Adipocyte (in vitro differentiated cells): ENCODE measurements at places on chromosomes 5 and 9.

- DNase-seq = no peak
Observed at GRCh38 chr5:169260896-169261569, 39.9 kb downstream of the SLIT3 start.

DNA sequence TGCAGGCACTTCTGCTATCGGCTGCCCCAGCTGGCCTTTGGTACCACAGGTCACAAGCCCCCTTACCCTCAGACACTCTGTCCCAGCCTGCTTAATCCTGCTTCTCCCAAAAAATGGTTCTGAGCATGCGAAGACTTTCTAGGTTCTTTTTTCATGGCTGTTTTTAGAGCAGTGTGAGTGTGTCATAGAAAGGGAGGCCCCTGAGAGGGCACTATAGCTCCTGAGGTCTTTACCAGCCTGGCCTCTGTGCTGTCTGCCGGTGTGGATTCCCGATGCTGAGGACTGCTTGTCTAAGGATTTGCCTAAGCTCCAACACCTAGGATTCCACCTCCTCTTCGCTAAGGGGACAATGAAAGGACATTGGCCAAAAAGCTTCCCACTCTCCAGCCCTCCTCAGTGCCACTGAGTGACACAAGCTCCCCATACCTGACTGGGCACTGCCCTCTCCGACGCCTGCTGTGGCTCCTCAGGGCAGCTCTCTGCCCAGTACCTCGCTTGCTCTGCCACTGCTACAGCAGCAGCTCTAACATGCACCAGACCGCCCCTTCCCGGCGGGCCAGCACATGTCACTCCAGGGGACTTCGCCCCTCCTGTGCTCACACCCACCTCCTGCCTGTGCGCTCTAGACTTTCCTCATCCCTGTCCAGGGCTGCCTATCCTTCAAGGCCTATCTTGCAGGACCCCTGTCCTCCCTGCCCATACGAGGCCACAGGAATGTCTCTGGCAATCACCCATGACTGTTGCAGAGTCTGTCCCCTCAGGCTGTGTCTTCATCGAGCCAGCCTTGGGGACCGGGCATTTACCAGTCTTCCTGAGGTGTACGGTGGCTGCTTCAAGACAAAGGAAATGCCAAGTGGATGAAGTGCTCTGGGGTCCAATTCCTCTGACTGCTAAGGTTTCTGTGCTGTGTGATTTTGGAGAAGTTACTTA, 21.0 kb downstream of the MACROH2A1 start:
- peak; percentile 66 for DNase-seq

DNA sequence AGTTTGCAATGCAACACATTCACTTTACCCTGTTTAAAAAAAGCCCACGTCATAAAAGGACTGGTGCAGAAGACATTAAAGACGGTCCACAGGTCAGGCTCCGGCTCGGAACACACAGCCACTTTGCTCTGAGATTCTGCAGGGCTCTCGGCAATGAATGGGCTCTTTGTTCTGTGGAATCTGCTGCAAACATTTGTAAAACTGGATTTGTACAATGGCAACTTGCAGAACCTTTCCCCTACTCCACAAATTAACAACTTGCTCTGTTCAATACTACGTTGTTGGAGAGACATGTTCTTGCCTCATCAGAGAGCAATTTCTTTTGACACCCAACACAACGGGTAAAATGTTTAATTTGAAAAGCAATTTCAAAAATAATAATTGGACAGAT, 13.0 kb upstream of the NR5A1 start:
- no peak for DNase-seq

DNA sequence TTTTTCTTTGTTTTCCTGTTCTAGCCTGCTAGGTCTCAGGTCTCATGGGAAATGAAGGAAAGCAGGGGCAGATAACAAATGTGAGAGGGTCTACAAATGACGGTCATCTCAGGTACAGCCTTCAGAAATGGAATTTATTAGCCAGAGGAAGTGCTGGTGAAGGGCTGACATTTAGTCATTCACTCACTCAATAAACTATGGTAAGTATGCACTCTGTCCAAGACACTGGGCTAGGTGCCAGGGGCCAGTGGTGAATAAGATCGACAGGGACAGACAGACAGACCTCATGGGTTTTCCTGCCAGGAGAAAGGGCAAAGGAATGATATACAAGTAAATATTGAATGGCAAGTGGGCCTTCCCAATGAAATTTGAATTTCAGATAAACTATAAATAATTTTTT, 6.3 kb downstream of the PDE6A start:
- DNase-seq = peak; percentile 68

DNA sequence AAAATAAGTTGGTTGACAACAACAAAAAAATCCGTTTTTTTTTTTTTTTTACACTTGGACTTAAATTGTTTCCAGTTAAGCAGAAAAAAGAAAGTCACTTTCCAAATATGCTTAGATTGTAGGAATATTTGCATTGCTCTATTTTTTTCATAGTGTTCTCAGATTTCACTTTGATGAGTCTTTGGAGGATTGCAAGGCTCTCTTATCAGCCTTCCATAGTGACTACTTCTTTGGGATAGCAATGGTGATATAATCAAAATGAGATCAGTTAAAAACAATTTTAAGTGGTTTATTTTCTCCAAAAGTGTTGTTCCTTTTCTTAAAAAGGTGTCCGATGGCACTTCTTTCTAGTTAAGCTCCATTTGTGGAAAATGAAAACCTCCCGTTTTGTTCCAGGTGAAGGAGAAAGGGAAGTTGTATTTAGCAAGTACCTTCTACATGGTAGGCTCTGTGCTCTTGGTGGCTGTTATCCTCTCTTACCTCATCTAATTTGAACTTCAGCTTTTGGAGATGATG, 3.9 kb downstream of the RASGRF2 start:
- DNase-seq = peak; percentile 61

DNA sequence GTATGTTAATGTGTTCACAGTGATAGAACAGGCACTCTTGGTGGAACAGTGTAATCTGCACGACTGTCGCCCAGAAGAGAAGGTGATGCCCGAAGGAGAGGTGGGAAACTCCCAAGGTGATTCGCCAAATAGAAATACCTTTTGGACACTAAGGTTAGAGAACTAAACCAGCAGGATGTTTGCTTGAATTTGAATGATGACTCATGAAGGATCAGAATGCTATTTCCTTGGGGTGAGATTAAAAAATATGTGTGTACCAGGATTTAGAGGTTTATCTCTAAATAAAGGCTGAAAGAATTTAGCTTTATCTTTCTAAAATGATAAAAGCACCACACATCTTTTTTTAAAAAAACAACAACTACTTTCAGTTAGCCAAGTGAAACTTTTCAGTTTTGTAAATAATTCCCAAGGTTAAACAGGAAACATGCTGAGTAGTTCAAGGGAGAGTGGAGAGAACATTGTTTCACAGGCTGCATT, 297.4 kb upstream of the TAS2R1 start:
- DNase-seq = peak; percentile 25

- DNase-seq = no peak
Observed at GRCh38 chr9:84101964-84102632, 121.5 kb downstream of the RMI1 start.

DNA sequence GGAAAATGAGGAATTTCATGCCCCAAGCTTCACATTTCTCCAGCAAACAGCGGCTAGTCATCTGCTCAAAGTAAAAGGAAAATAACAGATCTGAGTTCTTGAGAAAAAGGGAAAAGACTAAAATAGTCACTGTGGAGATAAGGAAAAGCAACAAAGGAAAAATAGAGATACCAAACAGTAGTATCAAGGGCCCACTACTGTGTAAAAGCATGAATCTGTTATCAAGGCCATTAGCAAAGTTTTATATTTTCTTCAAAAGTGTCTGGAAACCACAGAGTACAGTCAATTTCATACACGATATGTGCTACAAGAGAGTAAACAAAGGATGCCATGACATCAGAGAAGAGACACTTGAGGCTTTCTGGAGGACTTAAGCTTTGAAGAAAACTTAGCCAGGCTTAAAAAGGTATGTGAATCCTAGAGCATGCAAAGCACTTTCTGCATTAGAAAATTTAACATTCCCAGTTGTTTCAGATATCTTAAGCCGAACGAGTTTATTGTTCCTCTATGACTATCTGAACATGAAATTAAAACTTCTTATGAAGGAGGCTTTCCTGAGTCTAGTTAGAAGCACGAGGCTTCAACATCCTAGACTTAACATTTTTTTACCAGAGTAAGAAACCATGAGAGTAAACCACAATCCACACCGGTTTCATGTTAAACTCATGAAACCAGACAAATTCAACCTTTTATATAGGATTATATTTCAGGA, 1.2 kb downstream of the TTC33 start:
- DNase-seq = peak; percentile 70

DNA sequence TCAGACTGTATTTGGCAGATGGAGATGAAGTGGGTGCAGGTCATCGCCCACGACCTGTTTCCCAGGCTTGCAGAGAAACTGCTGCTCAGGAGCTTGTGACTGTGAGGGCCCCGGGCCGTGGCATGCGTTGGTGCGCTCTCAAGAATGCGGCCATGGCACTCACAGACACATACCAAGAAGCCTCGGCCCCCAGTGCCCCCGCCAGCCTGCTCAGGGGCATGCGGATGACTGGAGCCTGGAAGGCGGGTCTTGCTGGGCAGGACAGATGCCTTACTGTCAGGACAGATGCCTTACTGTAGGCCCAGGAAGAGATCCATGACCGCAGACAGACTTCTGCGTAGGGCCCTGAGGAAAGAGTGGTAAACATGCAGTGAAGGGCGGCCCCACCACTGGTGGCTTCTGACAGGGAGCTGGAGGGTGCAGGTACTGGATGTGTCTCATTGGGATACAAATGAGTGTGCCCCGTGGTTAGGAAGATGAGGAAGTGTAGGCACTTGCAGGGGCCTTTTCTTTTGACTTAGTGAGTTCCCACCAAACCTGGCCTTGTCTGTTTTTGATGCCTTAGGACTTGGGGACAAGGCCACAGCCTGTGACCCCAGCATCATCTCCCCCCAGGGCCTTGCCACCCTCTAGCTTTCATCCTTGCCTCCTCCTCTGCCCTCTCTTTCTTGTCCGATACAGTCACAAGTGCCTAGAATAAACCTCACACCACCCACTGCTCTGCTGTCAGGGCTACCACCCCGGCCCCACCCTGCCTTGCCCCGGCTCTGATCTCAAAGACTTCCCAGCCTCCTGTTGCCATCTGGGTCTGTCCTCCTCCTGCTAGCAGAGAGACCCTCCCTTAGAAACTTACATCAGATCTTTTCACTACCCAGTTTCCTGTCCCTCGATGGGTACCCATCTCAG, 68.8 kb upstream of the ABL1 start:
- DNase-seq = no peak

GRCh38 chr5:14818931-14819790, 52.4 kb downstream of the ANKH start:
- no peak for DNase-seq

DNA sequence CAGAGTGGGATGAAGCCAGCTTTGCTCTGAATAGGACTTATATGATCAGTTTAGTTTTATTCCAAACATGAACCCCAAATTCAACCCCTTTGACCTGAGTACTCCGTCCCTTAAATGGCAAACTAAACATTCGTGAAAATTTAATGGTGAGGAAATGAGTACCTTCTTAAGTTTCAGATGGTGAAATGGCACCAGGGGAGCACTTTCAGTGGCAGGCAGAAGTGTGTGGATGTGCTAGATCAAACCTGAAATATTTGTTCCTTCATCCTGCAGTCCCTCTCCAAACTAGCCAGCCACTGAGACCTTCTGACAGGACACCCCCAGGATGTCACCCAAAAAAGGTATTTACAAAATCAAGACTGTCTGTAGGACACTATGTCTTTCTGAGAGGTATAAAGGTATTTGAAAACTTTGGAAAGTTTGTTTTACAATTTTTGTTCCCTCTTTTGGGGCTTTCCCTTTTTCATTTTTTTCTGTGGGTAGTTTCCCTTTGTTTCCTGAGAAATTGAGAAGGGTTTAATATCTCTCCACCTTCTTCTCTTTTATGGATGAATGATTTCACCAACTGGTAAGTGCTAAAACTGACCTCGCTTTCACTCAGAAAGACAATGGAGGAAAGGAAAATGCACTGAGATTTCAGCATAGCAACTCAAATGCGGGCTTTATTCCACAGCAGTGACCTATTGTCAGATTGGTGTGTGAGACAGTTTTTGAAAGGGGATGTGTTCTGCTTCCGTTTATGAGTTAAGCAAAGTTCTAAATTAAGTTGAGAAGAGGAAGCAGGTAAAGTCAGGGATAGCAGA, 127.1 kb downstream of the TMC1 start:
- no peak for DNase-seq

- peak; percentile 80 for DNase-seq
Observed at GRCh38 chr9:127557998-127558546, 54.0 kb upstream of the STXBP1 start.

DNA sequence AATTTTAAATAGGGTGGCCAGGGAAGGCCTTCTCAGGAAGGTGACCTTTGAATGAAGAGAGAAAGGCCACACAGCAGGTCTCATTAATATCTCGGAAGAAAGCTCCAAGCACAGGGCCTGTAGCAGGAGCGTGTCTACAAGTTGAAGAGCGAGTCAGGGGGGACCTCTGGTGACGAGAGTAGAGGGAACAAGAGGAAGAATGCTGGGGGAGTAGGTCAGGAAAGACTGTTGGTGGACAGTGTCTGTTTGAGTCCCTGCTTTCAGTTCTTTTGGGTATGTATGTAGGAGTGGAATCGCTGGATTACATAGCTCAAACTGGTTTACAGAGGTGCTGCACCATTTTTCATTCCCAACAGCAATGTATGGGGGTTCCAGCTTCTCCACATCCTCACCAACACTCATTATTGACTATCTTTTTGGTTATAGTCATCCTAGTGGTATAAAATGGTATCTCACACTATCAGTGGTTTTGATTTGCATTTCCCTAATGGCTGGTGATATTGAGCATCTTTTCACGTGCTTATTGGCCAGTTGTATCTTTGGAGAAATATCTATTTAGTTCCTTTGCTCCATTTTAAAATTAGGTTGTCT, 55.8 kb downstream of the NUP214 start:
- DNase-seq = peak; percentile 15

GRCh38 chr9:86975036-86975435, 27.7 kb upstream of the GAS1 start:
- DNase-seq = peak; percentile 65

DNA sequence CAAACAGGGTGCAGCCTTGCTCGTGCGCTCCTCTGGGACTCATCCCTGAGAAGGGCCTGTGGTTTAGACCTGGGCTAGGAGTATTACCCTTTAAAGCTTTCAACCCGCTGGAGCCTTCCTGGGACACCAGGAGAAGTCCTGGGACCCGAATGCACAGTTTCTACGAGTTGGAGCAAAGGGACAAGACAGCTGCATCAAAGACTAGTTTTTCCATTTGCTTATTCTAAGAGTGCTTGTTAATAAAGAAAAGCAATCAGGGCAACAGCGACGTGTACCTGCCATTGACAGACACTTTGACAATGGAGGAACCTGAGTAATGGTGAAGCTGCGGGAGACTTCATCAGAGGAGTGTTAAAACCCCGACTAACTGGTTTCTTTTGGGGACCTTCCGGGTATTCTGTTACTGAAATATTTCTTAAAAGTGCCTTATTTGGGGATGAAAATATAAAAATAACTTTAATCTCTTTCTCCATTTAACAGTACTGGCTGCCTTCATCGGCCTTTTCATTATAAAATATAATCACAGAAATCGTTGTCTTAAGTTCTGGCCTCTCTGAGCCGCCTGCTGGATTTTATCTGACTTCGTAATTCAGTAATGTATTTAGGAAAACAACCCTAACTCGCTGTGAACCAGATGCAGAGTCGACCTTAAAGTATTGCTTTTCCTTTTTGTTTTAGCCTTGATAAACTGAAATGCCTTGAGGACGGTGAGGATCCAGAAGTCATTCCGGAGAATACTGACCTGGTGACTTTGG, 732 bp downstream of the SNAPC3 start:
- DNase-seq = peak; percentile 76
